Activated T-helper 1 cell treated with Interleukin-2 at 50 U/mL for 16 hours (primary cell): ENCODE measurements at places on chromosomes 2 and 18.

- DNase-seq, result no peak
Observed at GRCh38 chr2:196718419-196719109, 79.0 kb downstream of the CCDC150 start.

DNA sequence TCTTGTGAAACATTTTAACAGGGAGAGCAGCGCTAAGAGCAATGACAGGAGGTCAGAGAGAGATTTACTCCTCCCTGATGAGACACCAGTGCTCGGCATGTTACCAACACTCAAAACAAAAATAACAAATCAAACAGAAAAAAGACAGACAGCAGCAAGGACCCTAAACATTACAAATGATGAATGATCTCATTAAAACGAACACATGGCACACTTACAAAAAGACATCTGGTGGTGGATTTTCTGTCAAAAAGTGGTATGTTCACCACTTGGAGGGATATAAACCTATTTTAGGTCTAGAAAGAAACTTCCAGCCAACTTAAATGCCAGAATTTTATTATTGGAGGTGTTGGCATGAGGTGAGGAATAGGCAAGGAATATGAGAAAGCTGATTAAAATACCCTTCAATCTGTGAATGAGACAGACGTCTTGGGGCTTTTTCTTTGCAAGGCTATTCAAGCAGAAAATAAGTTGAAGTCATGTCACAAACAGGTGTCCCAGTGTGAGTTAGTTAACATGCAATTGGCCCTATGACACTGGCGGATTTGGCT is 112.8 kb downstream of the PRELID3A start:
- no peak for DNase-seq

GRCh38 chr2:205051417-205051816 is 506.1 kb downstream of the PARD3B start:
- DNase-seq, result no peak

- no peak for DNase-seq
Observed at GRCh38 chr2:204625135-204625534, 79.9 kb downstream of the PARD3B start.

DNA sequence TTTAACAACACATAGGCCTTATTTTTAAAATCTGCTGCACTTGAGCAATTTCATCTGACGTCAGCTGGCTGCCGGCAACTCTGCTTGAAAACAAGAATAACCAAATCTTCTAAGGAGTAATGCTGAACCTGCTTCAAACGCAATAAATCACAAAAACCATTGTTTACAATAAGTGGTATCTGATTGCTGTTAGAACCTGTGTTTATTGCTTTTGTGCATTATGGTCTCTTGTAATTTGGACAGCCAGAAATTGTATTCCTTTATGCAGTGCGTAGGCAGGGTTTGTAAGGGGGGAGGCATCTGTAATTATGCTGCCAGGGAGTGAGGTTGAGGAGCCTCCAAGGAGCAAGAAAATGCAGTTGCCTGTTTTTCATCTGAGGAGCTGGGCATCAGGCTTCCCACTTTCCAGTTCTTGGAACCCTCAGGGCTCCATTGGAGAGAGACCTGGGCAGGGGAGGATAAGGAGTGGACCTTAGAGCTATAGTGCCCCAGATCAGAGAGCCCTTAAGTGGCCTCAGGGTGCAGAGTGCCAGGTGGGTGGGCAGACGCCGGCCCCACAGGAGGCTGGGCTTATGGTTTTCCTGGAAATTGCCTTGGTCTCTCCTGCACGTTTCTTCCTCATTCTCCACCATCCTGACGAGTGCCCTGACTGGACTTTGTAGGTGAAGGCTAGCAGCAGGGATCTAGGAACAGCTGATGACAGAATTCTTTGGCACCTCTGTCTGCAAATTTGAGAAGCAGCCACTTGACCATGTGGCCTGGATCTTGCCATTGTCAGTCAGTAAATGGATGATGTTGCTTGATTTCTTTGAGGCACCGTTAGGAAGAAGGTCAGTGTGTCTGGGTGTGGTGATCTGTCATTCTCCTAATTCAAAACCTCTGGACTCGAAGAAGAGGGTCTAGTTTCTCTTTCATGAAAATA is 129.2 kb downstream of the KLHL29 start:
- no peak for DNase-seq

DNA sequence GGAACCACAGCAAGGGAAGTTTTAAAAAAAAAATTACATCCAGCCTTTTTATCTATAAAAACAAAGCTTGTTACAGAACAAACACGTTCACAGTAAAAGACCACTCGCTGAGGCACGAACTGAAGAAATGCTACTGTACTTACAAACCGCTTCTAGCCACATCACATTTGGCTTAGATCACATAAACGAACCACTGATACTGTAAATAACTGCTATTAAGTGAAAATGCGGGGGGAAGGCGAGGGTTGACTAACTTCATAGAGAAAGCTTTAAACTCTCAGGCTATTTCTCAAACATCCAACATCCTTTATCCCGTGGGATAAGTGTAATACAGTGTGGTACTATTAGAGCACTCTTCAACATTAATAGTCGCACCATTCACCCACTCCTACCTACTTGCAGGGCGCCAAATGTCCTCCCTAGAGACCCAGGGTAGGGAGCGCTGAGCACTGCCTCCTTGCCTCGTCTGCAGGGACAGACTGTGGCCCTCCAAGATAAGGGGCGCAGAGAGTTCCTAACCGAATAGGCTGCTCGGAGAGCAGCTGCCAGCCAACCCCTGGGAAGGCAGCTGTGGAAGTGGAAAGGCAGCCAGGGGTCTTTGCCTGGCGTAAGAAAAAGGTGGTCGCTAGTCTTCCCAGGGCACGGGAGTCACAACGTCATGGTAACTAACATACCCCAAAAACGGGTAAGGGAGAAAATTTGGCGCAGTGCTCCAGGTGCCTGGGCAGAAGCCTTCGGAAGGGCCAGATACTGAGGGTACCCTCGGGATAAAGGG is 854 bp downstream of the GPR155 start:
- no peak for DNase-seq

DNA sequence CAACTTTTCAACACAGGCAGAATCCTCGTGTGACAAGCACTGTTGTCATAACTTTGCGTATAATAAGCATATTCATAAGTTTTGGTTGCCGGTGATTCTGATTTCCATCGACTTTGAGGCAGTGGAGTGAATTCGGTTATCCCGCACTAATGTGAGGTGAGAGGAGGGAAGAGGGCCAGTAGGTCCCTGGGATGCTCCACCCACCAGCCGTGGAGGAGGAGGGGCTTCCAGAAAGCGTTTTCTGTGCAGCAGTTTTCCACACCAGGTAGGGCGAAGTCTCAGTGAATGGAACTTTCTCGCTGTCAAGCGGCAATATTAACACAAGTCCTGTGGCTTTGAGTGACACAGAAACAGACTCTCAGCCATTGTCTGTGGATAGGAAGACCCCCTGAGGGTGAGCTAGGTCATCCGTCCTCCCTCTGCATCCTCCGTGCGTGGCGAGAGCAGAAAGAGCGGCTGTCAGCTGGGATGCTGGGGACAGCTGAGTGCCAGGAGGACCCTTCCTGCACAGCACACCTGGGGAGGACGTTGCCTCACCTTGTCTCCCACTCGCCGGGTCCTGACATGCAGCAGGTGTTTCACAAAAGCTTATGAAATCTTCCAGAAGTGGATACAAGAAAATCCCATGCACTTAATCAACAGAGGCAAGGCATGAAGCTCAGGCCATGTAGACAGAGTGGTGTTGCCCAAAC is 67.5 kb downstream of the DCDC2C start:
- DNase-seq, result no peak

- DNase-seq, result peak; percentile 37
Observed at GRCh38 chr2:47272031-47272864, 117.1 kb upstream of the STPG4 start.

- DNase-seq, result no peak
Observed at GRCh38 chr18:3500016-3500415, 50.0 kb downstream of the TGIF1 start.

DNA sequence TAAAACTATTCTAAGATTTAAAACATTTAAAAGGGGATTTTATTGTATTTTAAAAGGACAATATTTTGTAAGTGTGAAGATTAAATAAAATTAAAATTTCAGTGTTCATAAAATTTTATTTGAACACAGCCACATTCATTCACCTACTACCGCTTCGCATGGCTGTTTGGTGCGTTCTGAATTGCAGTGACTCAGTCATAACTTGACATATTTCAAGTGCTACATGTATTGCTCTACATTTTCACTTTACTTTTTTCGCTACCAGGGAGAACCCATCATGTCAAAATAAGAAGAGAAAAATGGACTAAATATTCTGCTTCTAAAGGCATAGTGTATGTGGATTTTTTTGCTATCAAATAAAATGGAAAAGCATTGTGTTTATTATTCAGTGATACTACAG is 8.7 kb downstream of the PTH2R start:
- no peak for DNase-seq

DNA sequence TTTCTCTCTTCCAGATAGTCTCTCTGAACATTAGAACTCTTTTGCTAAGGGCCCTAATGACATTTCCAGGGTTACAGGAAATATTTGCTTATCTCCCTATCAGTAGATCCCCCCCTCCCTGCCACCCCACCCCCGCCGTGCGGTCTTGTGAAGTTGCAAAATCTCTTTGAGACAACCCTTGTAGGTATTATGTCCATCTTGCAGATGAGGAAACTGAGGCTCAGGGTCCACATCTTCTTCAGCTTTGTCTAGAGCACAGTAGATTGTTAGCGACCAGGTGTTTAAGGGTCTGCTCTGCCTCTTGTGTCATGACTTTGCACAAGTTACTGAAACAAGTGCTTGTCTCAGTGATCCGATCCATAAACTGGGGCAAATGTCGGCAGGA is 65.8 kb upstream of the GATA6 start:
- DNase-seq, result no peak

DNA sequence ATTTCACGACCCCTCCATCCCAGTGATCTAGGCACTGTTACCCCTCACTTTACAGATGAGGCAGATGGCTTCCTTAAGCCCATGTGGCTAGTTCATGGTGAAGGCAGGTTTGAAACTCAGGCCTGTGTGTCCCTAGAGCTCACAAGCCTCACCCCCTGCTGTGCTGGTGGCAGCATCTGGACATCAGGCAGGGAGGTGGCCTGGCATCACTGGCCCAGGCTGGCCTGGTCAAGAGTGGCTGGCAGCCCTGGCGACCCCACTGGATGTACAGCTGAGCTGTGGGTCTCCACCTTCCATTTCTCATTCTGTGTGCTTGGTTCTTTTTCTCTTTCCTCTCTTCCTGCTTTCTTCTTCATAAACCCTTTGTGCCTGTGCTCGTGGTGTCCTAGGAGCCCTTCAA is 56.3 kb downstream of the BOLA3 start:
- DNase-seq, result no peak

GRCh38 chr2:36469710-36470109 is 114.1 kb downstream of the CRIM1 start:
- no peak for DNase-seq

GRCh38 chr2:38129481-38129880 is 53.5 kb upstream of the CYP1B1 start:
- no peak for DNase-seq

GRCh38 chr2:12594590-12594989 is 122.1 kb upstream of the TRIB2 start:
- DNase-seq, result no peak

DNA sequence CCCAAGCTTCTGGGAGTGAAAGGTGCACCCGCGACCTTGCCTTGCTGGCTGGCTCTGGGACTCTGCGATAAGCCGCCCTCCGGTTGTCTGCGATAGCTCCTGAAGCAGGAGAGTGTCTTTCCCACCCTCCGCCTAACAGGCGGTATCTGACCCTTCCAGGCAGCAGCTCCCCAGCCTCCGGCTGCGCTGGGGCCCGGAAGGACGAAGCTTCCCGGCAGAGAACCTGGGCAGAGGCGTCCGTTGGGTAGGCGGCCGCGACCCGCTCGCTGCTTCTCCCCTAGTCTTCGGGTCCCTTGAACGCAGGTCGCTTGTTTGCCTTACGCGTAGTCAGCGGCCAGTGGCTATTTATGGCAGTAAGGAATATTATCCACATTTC is 446 bp upstream of the RHBDD1 start:
- DNase-seq, result no peak

DNA sequence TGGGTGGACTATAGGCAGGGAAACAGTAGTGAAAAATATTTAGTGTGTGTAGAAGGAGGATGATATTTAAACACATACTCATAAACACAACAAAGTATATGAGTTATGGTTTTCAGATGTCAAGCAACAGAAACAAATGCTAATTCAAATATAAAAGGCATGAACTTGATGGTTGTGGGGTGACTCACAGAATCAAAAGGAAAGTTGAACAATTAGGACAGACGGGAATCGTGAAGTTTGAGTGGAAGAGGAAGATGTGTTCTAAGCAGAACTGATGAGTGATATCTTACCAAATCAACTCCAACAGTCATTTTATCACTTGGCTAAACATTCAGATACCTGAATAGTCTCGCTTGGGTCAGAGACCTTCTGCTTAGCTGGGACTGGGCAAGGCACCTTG is 53.6 kb upstream of the ITGA6 start:
- DNase-seq, result no peak

DNA sequence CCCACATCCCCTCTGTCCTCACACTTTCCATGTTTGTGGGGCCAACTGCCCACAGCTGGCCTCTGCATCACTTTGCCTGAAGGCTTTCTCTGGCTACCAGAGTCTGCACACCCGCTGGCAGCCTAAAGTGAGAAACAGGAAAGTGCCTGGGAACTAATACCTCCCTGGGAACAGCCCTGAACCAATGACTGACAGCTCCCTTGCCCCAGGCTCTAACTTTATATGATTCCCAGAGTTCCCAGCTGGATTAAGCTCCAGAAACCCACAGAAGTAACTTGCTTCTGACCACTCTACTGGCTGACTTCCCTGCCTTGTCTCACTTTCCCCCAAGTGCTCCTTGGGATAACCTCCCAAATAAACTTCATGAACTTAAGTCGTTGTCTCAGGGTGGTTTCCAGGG is 159.6 kb upstream of the LMAN1 start:
- no peak for DNase-seq

DNA sequence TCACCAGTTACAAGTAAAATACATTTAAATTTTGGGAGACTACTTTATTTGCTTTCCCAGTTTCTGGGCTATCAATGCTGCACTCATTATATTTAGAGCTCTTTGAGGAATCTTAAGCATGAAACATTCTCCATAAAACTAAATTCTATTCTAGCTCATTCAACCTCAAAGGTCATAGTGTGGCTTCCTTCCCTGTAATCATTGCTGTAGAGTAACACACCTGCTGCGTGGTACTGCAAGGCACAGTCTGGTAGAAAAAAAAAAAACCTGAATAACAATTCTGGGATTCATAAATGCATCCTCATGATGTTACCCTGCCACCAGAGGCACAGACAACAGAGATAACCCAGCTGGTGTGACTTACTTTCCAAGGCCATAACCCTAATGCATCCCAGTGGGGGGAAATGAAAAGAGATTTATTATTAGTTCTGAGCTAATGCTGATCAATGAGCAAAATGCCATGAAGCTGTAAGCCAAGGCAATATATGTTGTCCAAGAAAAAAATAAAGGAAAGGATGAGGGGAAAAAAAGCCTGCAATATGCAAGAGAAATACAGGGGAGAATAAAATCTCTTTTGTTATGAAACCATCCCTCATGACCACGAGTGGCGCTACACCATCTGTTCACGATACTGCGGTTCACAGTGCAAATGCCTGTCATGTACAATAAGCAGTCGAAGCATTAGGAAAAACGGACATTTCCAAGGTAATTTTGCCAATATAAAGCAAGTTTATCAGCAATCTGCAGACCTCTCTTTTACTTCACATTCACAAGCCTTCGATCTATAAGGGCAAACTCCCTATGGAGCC is 1481.6 kb upstream of the PIK3C3 start:
- no peak for DNase-seq
